ENCODE measurements at places on chromosomes 11 and 22.

GRCh38 chr11:69813839-69814238 is 5.4 kb downstream of the FGF3 start:
- DNase-seq, result no peak

DNA sequence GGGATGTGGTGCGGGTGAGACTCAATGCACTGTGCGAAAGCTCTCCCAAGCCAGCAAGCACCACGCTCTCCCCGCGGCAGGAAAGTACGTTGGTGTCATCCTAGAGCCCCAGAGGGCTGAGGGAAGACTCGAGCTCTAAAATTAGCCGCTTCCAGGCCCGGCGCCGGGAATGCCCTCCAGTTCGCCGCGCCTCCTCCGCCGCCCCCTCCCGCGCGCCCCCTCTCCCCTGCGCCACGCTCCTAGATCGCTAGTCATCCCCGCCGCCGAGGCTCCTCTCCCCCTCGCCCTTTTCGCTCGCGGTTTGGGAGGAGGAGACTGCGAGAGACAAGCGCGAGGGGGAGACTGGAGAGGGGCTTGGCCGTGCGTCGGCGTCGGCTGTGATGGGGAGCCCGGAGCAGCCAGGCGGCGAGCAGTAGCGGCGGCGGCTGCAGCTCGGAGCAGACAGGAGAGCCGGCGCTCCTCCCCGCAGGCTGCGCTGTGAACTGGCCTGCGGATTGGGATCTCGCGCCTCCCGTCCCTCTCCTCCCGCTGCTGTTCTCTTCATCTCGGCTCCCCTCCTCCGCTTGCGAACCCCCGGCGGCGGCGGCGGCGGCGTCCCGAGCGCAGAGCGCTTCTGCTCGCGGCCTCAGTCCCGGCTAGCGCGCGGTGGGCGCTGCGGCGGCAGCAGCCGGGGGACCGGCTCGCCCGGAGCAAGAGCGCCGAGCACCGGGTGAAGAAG is at the start of gene FAT3:
Gene FAT3 (plus strand): TSS at position 412 of the 718 bp plus-strand sequence. CDS start 127,295 bp downstream, outside the sequence.
- DNase-seq, result no peak

GRCh38 chr11:69413993-69414392 is 67.5 kb upstream of the LINC01488 start:
- DNase-seq, result no peak

DNA sequence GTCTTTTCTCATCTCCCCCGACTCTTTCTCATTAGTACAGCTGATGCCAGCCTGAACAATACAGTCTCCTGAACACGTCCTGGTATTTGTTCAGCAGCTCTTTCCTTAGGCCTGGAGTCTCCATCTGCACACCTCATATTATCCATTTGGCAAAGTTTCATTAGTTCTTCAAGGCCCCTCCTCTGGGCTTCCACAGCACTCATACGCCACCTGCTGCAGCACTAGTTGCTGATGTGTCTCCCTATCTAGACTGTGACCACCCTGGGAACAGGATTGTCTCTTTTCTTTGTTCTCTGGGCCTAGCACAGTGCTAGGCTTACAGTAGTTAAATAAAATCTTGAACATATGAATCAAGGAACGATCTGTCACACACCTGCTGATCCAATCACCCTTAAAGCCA is 17.2 kb downstream of the DCHS1 start:
- no peak for DNase-seq

GRCh38 chr11:20483931-20484330 is 96.4 kb downstream of the PRMT3 start:
- no peak for DNase-seq

- no peak for DNase-seq
These were observed 82.6 kb downstream of the UBASH3B start for GRCh38 chr11:122737951-122738693.

GRCh38 chr22:36986242-36986821 is 32.9 kb downstream of the TST start:
- DNase-seq, result peak; percentile 29

GRCh38 chr11:108568195-108568858 is 25.2 kb downstream of the EXPH5 start:
- DNase-seq, result no peak

GRCh38 chr11:73914284-73914683 is 36.5 kb upstream of the DNAJB13 start:
- DNase-seq, result no peak

- no peak for DNase-seq
These were observed 84.4 kb downstream of the RRM1 start for GRCh38 chr11:4178813-4179662.

- DNase-seq, result no peak
These were observed 59.2 kb downstream of the RAB38 start for GRCh38 chr11:88115828-88116755.

DNA sequence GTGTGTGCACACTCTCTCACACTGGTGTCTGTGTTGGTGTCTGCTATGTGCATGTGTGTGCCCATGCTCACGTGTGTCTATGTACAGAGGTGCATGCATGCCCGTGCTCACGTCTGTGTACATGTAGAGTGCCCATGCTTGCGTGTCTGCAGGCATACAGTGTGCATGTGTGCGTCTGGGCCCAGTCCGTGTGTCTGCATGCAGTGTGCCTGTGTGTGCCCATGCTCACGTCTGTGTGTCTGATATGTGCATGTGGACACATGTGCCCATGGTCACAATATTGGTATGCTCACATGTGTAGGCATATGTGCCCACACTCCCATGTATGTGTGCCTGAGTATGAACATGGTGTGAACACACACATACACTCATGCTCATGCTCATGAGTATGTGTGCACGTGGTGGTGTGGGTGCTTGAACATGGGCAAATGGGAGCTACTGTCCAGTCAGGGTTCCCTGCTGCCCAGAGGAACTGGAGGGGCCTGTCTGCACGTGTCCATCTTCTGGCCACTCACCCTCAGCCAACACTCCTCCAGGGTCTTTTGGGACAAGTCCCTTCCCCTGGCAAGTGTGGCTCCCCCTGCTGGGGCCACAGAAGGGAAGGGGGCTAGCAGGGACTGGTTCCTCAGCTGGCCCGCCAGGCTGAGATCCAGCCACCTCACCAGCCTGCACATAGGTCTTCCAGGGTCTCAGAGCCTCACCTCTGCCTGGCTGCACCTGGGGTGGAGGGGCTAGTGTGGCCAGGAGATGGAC is 7.3 kb upstream of the TBX1 start:
- DNase-seq, result no peak

GRCh38 chr22:17159504-17159951 is 451 bp upstream of the HDHD5 start:
- peak; percentile 38 for DNase-seq

DNA sequence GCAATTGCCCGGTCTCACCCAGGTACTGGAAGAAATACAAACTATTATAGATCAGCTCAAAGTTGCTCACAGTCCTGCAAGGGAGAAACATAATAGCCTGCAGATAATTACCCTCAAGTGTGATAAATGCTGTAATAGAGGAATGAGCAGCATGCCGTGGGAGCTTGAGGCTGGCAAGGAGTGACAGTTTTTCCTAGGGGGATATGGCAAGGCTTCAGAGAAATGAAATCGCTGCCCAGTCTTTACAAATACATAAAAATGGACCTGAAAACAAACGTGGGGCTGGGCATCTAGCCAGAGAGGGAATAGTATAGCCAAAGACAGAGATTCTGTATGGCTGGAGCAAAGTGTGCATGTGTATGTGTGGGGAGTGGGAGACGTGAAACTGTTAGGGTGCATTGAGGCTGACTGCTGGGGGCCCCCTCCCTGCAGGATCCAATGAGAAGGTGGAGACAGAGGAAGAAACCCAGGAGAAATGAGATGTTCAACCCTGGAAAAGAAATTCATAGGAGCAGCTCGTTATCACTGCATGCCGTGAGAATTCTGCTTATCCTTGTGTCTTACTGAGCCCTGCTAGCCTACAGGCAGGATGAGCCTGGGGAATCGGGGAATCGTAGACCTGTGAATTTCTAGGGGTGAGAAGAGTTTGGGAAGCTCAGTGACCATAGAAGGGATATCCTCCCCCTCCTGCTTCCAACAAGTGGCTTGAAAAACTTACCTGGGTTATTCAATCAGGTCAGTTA is 167.0 kb downstream of the LDLRAD3 start:
- no peak for DNase-seq

DNA sequence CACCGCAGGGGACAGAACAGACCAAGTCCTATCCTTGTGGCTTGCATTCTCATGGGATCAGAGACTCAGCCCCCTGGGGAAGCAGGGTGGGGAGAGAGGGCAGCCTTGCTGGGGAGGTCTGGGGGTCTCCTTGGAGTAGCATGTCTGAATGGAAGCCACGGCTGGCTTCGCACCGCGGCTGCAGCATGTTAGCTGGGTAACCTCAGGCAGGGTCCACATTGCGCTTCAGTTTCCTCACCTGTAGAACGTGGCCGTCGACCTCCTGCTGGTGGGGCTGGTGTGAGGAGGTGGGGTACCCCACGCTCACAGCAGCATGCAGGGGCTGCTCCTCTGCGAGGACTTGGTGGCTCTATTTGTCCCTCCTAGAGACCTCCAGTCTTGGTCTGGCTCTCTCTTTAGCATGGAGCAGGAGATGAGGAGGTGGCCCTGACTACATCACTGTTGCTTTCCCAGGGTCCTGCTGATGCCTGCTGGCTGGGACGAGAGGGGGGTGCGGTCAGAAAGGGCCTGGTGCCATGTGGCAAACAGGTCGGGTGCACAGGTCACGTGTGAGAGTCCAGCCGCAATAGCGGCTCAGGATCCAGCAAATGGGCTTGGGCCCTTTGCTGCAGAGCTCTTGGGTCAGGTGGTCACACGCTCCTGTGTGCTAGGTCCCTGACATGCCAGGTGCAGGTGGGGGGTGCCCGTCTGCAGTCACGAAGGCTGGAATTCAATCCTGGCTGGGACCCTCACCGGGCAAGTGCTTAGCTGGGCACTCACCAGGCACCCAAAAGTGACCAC is 35.4 kb upstream of the SMIM38 start:
- DNase-seq, result no peak

DNA sequence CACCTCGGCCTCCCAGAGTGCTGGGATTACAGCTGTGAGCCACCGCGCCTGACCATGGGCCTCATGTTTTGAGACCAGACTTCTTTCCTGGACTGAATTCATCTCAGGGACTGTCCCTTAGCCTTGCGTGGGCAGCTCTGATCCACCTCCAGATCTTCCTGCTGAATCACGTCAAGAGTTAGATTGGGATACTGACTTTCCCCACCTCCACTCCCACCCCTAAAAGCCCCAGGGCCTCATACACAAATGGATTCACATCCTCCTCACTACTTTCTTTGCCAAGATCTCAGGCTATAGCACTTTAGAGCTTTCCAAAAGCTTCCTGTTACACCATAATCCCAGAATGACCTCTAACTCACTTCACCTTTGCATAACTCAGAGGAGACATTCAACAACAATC is 12.1 kb downstream of the CCDC87 start:
- no peak for DNase-seq

GRCh38 chr22:35900483-35901168 is 128.0 kb downstream of the RBFOX2 start:
- no peak for DNase-seq

- DNase-seq, result no peak
These were observed 85.2 kb downstream of the TSPAN18 start for GRCh38 chr11:44811841-44812448.

DNA sequence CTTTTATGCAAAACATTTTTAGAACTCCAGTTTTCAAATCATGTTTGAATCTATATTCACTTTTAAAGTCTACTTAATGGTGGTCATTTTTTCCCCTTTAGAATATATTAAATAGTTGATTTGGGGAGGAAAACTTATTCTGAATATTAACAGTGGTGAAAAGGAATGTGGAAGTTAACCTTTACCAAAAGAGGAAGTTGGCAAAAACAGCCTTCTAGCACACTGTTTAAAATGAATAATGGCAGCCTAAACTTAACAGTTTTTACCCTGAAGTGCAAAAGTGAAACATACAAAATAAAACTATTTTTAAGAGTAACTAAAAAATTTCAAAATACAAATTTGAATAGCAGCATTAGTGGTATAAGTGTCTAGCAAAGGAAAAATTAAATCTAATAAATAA is 86.4 kb downstream of the GRK3 start:
- no peak for DNase-seq

DNA sequence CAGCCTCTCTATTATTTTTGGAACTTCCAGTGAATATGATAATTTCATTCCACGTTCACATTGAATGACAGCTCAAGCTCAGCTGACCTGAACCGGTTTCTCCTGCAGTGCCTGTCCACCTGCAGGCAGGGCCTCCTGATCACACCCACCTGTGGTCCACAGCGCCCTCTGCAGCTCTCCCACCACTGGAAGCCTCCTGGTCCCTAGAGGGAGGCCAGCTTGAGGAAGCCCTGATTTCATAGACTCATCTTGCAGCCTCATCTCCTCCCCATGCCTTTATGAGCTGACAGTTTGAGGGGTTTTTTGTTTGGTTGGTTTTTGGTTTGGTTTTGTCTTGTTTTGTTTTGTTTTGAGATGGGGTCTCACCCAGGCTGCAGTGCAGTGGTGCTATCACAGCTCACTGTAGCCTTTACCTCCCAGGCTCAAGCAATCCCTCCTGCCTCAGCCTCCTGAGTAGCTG is 29.9 kb upstream of the MALAT1 start:
- DNase-seq, result no peak

DNA sequence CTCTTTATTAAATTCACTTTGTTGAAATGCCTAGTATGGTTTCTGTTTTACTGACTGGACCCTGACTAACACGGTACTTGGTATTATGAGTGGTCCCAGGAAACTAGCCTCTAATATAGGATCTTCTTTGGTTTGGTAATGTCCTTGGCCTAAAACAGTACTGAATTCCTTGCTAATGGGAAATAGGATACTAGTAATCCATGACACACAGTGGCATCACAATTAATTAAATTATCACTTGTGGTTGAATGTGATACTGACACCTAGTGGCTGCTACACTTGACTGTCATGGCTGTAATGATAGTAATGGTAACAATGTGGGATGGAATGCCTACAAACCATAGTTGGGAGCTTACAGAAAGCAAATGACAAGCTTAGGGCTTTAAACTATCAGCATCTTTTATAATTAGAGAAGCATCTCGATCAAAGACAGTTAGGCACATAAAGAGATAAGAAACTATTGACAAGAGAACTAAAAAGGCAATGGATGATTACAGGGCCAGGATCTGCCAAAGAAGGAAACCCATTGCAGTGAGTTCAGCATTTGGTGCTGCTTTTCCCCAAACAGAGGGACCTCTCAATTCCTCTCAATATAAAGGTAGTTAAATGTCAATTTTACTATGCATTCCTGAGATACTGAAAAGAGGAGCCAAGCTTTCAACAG is 8.6 kb downstream of the DNHD1 start:
- no peak for DNase-seq

- DNase-seq, result no peak
These were observed 67.9 kb downstream of the MCM5 start for GRCh38 chr22:35467681-35468434.

DNA sequence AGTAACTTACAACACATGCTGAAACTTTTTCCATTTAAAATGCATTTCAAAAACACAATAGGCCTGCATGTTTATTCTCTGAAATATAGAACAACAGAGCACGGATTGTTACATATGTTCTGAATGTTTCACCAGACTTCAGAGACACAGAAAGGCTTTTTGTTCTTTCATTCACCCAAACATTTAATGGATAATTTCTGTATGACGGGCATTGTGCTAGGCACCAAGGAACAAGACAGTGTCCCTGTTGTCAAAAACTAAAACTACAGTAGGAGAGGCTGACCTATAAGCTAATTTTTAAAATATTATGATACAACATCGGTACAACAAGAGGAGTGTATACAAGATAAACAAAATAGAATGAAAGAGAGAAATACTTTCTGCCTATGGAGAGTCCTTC is 81.9 kb upstream of the TEAD1 start:
- DNase-seq, result no peak

Measured in stimulated activated CD8-positive, alpha-beta memory T cell treated with anti-CD3 and anti-CD28 coated beads, Interleukin-15, amount 100 ng/mL, for 24 hours (primary cell).